ENCODE measurements at places on chromosomes 4 and X. TPM values are rescaled to one million over a fixed set of nuclear protein-coding genes. Genes with fewer than 3 reads are reported as not detected.

Gene TRMT44
- total RNA-seq, result 17.8 TPM

Gene NUDT10
- 3.2 TPM for total RNA-seq

Gene PCDH18
- 1.5 TPM for total RNA-seq

DNA sequence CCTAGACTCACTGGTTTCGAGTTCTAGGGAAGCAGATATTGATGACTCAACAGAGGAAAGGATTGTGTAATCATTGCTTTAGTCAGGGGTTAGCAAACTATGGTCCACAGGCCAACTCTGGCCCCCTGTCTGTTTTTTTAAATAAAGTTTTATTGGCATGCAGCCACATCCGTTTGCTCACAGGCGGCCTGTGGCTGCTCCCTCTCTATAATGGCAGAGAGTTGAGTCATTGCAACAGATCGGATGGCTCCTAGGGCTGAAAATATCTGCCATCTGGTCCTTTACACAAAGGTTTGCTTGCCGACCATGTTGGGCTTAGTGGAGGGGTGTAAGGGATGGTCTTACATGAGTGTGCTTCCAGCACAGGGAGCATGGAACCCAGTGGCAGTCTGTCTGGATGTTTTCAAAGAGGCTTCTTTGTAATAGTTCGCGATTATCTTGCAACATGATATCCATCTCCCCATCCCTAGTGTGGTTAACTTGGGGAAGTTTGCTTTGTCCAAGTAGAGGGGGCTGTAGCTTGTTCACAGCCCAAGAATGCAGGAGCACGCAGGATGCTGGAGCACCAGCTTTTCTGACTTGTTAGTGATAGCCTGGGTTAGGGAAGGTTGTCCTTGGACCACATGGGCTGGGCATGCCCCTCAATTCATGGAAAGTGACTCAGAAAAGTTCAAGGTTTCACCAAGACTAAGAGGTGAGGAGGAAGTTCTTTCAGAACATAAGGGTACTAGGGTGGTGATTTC is 59.3 kb upstream of the CLDN34 start:
- DNase-seq, result peak; percentile 4

- DNase-seq, result no peak
These were observed 6.9 kb downstream of the SLC10A7 start for GRCh38 chr4:146514651-146515357.

DNA sequence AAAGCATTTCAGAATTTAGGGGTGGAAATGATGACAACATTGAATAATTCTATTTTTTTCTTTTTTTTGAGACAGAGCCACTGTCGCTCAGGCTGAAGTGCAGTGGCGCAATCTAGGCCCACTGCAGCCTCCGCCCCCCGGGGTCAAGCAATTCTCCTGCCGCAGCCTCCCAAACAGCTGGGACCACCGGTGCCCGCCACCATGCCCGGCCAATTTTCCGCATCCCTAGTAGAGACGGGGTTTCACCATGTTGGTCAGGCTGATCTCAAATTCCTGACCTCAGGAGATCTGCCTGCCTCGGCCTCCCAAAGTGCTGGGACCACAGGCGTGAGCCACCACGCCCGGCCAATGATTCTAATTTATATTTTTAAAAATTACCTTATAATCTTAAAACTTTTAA is 7.2 kb downstream of the NBDY start:
- no peak for DNase-seq

GRCh38 chr4:1753697-1754311 is 32.5 kb downstream of the TACC3 start:
- DNase-seq, result no peak

Gene TDO2
- total RNA-seq, result not detected

Gene JCHAIN
- not detected for total RNA-seq

- no peak for DNase-seq
These were observed 29.0 kb upstream of the GPM6B start for GRCh38 chrX:13845721-13846378.

DNA sequence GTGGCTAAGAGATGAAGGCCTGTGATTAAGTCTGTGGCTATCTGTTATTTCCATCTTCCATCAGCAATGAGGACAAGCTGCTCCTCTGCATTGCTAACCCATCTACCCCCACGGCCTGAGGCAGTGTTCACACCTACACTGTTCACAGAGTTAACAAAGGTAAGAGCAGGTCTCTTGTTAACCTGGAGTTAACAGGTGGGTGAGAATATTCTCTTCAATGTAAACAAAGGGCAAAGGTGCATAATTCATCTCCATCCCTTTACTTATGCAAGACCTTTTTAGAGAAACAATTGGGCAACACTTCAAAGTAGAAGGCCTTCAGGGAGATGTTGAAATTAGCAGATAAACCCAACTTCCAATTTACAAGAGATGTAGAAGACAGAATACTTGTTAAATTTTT is 2.8 kb downstream of the SLC35A2 start:
- no peak for DNase-seq

GRCh38 chr4:11153171-11153750 is 275.4 kb downstream of the HS3ST1 start:
- no peak for DNase-seq

Gene ETDA
- total RNA-seq, result not detected

Gene NAP1L3
- 1.4 TPM for total RNA-seq
